ENCODE measurements at places on chromosomes 11 and 22.
A peak's percentile ranks its signal among the peaks of the same experiment; 100 is the strongest.

DNA sequence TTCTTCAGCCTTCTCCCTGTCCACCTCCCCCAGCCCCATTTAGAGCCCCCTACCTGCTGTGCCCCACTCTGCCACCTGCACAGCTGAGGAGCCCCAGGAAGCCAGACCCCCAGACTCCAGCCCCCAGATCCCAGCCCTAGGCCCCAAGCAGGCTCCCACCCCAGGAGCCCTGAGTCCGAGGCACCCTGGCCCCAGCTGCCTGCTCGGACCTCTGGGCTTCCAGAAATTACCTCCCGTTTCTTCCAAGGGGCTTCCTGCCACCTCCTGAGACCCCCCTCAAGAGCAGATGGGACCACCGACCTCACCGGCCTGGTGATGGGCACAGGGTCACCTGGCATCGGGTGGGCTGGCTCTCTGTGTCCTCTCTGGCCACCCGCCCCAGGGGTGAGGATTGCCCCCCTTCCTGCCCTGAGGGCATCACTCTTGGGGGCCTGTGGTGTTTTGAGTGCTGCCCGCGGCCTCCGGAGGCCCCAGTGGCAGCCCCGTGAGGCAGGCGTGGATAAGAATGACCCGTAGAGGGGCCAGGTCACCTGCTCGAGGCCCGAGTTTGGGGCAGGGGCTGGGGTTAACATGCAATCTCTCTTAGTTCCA lies 18.3 kb upstream of the TALDO1 start:
- DNase-seq, result no peak

DNA sequence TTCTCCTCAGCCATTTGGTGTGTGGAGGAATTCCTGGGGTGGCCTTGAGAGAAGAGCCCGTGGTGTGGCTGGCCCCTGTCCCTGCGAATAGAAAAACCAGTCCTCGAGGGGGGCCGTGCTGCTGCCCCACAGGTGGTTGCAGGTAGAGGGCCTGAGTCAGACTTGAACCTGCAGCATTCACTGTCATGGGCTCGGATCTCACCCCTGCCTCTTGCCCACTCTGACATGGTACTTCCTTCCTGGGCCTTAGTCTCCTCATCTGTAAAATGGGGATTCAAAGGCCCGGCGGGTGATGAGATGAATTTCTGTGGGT lies 19.4 kb downstream of the TRMU start:
- no peak for DNase-seq

DNA sequence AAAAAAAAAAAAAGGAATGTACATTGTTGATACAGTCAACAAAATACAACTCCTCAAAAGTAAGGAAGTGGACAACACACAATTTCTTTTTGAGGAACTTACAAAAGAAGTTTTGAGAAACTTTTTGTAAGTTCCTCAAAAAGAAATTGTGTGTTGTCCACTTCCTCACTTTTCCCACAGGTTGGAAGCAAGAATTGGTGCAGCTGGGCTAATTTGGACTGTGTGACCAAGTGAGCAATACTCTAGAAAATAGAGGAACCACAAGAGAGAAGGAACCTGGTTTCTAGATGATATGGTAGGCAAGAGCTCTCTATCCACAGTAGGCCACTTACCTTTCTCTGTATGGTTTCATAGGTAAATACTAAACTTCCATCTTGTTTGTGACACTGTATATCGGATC lies 1053.8 kb downstream of the LRRC4C start:
- DNase-seq, result no peak

GRCh38 chr11:22037505-22037904 lies 155.4 kb upstream of the ANO5 start:
- no peak for DNase-seq

DNA sequence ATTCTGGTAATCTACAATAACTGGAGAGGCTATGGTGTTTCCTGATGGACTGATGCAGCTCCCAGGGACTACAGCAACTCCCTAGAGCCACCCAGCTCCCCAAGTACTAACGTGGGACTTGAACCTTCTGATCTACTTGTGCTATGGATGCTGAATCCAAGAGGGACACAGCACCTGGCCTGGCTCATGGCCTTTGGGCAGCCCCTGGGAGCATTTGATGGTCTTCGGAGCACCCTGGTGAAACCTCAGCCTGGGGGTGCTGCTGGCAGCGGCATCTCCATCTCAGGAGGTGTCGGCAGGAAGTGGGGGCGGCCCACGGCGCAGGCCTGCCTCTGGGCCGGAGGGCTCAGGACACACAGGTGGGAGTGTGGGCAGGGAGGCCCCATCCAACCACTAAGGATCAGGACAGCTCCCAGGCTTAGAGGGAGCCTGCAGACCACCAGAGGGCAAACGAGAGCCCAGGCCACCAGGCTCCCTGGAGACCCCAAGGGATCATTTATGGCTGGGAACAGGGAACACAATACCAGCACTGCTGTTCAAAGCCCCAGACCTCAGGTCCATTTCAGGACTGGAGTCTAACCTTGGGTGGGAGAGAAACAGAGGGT lies 8.7 kb downstream of the EHD1 start:
- peak; percentile 46 for DNase-seq

GRCh38 chr22:23548501-23549197 lies 31.4 kb downstream of the IGLL1 start:
- DNase-seq, result no peak

GRCh38 chr11:62664405-62665074 lies 470 bp downstream of the C11orf98 start:
- peak; percentile 70 for DNase-seq

GRCh38 chr11:61027141-61027840 lies 55.8 kb downstream of the CD6 start:
- DNase-seq, result no peak

- DNase-seq, result no peak
Observed at GRCh38 chr11:86288776-86289507, 13.1 kb upstream of the HIKESHI start.

- DNase-seq, result peak; percentile 96
Observed at GRCh38 chr22:38240734-38241252, 32.0 kb downstream of the TMEM184B start.

DNA sequence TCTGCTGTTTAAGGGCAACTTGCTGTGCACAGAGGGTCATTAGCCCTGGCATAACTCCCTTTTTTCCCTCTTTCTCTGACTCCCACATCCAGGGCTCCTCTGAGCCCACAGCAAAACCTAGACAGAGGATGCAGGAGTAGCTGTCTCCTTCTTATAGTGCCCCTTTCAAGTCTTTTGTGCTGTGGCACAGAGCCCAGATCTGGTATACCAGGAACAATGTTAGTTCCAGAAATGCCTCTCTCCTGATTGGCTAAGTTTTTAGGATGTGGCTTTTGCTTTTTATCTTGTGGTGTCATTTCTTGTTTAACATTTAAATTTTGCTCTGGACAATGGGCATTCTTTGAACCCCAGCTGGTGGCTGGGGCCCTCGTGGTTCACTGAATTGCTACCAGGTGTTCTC lies 25.6 kb upstream of the RRM1 start:
- no peak for DNase-seq

- peak; percentile 70 for DNase-seq
Observed at GRCh38 chr22:22942511-22943329, 55.1 kb downstream of the IGLL5 start.

GRCh38 chr11:73652046-73652730 lies 5.8 kb downstream of the PLEKHB1 start:
- no peak for DNase-seq

- DNase-seq, result no peak
Observed at GRCh38 chr11:80281194-80281593, 840.4 kb upstream of the TENM4 start.

- no peak for DNase-seq
Observed at GRCh38 chr11:65778431-65778900, 2.3 kb downstream of the AP5B1 start.

GRCh38 chr11:131498631-131499160 lies 128.3 kb downstream of the NTM start:
- DNase-seq, result no peak

DNA sequence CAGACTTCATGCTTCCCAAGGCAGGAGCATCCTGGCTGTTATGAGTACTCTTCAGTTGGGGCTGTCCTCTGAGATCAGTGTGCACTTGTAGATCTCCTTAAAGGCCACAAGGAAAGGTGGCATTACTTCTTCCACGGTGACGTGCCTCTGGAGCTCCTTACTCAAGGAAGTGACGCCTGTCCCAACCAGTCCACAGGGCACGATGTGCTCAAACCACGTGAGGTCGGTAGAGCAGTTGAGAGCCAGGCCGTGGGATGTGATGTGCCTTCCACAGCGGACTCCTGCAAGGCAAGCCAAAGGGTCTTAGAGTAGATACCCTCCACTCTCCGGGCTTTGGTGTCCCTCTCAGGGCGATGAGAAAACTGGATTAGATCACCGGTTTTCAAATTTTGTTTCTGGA lies 1.4 kb downstream of the LIPT2 start:
- DNase-seq, result no peak

- no peak for DNase-seq
Observed at GRCh38 chr11:11757909-11758308, 83.9 kb upstream of the USP47 start.

GRCh38 chr11:131888230-131888855 lies 517.9 kb downstream of the NTM start:
- DNase-seq, result peak; percentile 93

DNA sequence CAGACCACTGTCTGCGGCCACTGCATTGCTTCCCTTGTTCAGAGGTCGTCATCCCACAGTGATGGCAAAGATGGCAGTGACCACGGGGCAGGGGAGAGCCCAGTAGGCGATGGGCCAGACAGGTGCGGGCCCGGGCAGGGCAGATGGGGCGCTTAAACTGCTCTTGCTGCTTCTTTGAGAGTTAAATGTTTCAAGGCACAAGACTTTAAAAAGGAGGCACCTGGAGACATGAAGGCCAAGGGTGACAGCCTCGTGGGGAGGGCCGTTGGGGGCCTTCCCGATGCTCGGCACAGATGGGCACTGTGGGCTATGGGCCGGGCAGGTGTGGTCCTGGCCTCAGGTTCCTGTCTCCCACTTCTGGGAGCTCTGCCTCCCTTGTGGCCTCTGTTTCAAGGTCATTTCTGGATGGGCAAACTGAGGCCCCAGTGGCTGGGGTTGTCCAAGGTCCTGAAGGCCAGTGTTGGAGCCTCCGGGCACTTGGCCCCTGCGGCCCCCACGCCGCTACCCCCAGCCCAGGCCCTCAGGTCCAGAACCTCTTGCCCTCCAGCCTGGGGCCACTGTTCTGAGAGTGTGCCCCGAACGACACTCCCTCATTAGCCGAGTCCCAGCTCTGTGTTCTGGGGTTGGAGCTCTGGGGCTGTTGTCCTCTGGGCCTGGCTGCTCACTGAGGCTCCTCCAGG lies 16.9 kb upstream of the CCDC188 start:
- no peak for DNase-seq

DNA sequence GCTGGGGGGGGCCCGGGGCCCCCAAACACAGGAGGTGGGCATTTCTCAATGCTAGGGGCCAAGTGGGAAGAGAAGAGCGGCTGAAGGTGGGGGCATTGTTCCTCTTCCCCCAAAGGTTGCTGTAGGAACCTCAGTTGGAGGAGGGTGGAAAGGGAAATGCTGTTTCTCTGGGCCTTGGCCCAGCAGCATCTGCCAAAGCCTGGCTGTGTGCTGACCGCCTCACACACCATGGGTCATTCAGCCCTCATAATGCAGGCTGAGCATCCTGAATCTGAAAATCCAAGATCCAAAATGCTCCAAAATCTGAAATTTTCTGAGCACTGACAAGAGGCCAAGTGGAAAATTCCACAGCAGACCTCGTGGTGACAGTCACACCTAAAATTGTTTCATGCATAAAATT lies 49.0 kb upstream of the BID start:
- no peak for DNase-seq

GRCh38 chr22:27952091-27952490 lies 33.0 kb upstream of the PITPNB start:
- peak; percentile 44 for DNase-seq

- DNase-seq, result no peak
Observed at GRCh38 chr22:36247955-36248354, 5.0 kb upstream of the APOL1 start.

GRCh38 chr11:104934594-104934993 lies 33.8 kb downstream of the CASP4 start:
- DNase-seq, result no peak

DNA sequence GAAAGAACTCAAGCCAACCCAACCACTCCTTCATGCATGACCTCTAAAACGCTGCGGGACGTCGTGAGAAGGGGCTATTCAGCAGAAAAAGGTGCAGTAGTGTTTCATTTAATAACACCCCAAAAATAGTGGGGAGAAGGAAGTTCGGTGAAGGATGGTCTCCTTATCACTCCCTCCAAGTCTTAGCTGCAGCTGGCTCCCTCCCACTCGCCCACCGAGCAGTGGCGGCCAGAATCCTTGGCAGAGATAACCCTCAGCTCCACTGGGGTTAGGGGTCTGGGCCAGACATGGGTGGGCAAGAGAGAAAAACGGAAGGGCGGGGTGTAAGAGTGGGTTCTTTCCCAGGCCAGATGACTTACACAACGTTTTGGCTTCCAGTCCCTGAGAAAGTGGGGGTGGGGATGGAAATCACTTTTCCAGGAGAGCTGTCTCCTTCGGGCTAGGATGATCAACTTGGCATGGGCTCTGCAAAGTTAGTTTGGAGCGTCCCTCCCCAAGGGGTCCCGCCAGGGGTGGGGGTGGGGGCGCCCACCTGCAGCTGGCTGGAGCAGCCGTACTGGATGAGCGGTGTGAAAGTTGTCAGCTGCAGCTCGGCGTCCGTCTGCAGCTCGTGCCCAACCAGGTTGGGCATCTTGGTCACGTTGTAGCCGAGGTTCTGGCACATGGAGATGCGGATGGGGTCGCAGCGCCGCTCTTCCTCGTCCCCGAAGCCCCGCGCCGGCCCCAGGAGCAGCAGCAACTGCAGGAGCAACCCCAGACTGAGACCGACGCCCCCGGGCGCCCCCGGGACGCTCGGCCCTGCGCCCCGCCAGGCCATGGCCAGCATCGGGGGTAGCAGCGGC lies 705 bp downstream of the FZD4 start:
- DNase-seq, result peak; percentile 18

GRCh38 chr11:106420048-106420665 lies 342.7 kb downstream of the AASDHPPT start:
- no peak for DNase-seq

DNA sequence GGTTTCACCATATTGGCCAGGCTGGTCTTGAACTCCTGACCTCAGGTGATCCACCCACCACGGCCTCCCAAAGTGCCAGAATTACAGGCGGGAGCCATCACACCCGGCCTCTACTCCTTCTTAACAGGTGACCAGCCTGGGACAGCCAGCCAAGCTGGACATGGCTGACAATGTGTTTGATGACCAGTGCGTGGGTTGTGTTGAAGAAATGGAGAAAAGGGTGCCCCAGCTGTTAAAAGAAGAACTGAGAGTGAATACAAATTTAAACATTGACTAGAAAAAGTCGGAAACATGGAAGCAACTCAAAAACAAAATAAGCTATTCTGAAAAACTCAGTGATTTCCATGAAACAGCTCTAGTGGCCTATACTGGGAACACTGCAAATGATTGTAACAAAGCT lies 86.5 kb upstream of the CLPB start:
- DNase-seq, result no peak

DNA sequence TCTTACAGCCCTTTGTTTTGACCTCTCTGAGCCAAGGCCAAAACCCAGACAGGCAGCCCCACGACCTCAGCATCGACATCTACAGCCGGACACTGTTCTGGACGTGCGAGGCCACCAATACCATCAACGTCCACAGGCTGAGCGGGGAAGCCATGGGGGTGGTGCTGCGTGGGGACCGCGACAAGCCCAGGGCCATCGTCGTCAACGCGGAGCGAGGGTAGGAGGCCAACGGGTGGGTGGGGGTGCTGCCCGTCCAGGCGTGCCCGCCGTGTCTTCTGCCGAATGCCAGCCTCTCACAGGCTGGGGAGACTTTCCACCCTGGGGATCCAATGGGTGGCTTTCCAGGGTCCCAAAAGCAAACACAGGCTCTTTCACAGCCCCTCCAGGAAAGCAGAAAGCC lies 37.1 kb upstream of the PPP6R3 start:
- DNase-seq, result no peak
